Myocyte (in vitro differentiated cells): ENCODE measurements at places on chromosomes 2 and 18.
A peak's percentile ranks its signal among the peaks of the same experiment; 100 is the strongest.

- no peak for DNase-seq
Measured at GRCh38 chr18:23912356-23912755, 102.2 kb upstream of the TTC39C start.

- DNase-seq: peak; percentile 45
Measured at GRCh38 chr18:48328473-48329210, 80.5 kb downstream of the ZBTB7C start.

GRCh38 chr2:11699686-11700670, 30.0 kb upstream of the NTSR2 start:
- no peak for DNase-seq

DNA sequence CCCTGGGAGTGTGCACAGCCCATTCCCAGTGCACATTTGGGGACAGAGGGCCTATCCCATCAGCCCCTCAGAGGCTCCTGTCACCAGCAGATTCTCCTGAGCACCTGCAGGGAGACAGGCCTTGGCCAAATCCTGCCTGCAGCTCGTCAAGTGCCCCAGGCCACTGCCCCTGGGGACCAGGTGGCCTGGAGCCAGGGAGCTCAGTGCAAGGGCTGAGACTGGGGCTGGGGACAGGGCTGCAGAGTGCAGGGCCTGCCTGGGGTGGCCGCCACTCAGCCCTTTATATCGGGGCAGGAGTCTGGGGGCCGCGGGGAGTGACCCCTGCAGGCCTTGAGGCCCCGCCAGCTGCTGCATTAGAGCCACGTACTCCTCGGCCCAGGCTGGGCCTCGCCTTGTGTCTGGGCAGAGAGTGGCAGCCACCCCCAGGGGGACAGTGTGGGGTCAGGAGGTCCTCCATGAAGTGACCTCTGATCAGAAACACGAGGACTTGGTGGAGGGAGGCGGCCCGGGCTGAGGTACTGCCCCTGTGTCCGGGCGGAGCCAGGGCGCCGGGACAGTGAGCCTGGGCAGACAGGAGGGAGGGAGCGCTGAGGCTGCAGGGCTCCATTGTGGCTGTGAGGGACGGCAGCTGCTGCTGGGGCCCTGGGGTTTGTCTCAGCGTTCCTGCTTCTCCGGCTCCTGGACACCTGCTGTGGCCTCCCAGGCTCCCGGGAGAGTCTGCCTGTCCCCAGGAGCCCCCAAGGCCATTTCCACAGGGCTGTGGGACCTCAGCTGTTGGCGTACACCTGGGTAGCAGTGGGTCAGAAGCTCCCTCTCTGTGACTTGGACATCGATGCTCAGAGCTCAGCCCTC, 24.2 kb downstream of the GPC1 start:
- DNase-seq: peak; percentile 95

DNA sequence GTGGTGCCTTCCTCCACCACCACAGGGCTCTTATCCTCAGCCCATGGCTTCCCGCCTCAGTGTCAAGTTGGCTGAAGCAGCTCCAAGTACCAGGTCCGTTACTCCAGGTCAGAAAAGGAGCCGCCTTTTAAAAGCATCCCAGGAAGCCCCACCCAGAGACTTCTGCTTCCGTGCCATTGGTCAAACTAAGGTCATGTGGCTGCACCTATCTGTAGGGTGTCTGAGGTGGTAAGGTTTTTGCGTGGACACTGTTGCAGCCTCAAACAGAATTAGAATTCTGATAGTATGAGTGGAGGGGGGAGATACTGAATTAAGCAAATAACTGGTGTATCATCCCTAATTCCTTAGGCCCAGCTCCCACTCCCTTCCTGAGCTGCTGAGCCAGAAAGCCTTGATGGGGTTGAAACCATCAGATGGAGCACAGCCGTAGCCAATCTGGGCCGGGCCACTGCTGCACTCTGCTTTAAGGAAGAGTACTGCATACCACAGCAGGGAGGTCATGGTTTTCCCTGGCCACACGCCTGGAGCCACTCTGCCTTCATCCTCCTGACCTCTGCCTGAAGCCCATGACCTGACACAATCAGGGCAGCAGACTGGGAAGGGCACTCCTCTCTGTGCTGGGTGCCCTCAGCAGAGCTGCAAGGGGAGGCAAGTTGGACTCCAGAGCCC, 8.4 kb downstream of the TMEM247 start:
- peak; percentile 69 for DNase-seq

DNA sequence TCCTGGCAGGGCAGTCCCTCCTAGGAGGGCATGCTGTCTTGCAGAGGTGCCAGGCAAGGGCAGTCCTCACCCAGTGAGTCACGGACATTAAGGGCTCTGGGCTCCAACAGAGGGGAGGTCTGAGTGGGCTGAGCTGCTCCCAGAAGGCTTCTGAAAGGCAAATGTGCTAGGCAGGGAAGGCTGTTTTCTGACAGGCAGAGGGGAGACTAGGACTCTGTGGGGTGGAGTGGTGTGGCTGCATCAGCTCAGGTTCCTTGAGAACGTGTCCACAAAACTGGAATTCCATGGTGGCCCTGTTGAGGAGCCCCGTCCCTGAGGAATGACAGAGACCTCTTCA, 283.5 kb downstream of the MYCN start:
- no peak for DNase-seq

DNA sequence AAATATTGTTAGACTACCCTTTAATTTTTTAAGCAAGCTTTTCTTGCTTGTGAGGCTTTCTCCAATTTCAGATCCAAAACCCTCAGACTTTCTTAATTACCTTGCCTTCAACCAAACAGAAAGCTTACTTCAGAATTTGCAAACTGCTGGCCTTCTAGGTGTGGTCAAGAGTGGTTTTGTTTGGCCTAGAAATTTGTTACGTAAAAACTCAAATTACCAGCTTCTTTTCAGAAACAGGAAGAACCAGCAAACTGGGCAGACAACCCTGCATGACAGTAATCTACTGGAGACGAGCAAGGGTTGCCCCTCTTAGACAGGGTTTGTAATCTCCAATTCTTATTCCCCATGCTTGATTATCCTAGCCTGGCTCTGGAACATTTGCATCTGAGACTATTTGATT, 27.1 kb downstream of the SRBD1 start:
- no peak for DNase-seq

- peak; percentile 0 for DNase-seq
Measured at GRCh38 chr2:104043864-104044263, 810.1 kb upstream of the POU3F3 start.

DNA sequence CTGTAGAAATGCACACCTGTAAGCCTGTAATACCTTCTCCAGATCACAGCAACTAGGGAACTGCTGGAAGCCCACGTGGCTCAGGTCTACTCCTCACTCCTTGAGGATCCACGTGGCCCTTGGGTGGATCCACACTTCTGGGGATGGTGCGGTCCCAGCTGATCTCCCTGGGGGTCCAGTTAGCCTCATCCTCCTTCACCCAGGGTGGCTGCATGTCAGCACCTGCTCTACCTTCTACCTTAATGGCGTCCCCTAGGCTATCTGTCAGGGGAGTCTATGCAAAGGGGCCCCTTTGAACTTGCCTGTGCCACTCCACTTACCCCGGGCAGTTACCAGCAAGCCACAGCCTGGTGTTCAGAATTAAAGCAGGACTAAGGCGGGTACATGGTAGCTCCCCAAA, 284.7 kb downstream of the MYCN start:
- DNase-seq: no peak

DNA sequence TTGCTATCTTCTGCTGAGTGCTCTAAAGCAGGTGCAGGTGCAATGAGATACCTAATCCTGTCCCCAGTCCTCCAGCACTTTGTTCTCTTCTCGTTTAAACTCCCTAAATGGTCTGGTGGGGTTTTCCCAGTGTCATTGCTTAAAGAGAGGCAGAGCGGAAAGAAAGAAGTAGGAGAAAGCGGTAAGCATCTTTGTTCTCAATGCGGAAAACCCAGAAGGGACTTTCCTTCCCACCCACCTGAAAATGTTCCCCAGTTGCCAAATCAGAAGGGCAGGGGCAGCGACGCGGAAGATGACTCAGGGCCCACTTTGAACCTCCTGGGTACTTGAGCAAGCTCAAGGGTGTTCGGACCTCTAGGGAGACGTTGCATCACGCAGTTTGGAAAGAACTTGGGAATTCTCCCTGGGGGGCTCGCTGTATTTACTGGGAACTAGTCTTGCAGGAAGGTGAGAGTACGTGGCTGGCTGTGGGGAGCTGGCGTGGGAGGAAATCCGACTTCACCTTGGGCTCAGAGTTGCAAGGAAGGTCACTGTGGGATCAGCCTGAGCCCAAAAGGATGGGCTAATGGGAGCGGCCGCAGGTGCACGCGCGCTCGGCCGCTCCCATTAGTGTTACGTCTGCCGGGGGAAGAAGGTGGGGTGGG, 589 bp upstream of the SGPP2 start:
- no peak for DNase-seq

GRCh38 chr2:60079562-60079961, 473.9 kb downstream of the BCL11A start:
- DNase-seq: no peak
